Cardiac muscle cell (in vitro differentiated cells and primary cell): ENCODE measurements at places on chromosomes 16 and 17. TPM values are rescaled to one million over a fixed set of nuclear protein-coding genes. Genes with fewer than 3 reads are reported as not detected.
A peak's percentile ranks its signal among the peaks of the same experiment; 100 is the strongest.

DNA sequence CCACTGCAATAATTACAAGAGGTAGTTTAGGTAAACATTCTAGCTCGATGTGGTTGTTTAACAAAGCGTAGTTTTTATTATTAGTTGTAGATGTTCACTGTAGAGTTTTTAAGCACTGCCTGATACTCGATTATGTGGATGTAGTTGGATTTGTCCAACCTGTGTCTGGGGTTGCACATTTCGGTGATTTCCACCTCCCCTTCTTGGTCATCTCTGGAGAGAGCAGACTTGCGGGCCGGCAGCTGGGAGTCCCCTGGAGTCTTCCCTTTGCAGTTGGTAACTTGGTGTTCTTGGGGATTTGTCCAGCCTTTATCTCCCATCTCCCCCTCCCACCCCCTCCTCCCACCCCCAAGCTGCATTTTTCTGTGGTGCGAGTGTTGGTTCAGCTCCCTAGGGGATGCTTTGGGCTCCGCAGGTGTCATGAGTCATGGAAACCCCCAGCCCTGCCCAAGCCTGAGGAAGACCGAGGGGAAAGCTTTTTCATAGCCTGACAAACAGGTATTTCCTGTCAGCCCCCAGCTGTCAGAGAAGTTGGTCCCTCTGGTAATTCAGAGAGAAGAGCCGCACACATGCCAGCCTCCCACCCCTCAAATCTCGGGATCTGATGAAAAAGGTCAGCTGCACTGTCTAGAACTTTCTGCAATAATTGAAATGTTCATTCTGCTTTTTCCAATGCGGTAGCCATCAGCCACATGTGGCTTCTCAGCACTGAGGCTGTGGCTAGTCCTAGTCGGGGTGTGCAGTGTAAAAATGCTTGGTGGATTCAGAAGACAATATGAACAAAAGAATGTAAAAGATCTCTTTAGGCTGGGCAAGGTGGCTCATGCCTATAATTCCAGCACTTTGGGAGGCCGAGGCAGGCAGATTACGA is 50.3 kb downstream of the KSR1 start:
- H3K36me3 ChIP-seq = no peaks in the 10 kb centered on the region
- peak; percentile 21 for DNase-seq
- no peaks in the 10 kb centered on the region for H3K27me3 ChIP-seq
- H3K4me1 ChIP-seq = no peaks in the 10 kb centered on the region
- H3K4me3 ChIP-seq = no peak overlapping the region

SLC16A3 gene
- total RNA-seq = 313 and 327 TPM in 2 replicates

DNA sequence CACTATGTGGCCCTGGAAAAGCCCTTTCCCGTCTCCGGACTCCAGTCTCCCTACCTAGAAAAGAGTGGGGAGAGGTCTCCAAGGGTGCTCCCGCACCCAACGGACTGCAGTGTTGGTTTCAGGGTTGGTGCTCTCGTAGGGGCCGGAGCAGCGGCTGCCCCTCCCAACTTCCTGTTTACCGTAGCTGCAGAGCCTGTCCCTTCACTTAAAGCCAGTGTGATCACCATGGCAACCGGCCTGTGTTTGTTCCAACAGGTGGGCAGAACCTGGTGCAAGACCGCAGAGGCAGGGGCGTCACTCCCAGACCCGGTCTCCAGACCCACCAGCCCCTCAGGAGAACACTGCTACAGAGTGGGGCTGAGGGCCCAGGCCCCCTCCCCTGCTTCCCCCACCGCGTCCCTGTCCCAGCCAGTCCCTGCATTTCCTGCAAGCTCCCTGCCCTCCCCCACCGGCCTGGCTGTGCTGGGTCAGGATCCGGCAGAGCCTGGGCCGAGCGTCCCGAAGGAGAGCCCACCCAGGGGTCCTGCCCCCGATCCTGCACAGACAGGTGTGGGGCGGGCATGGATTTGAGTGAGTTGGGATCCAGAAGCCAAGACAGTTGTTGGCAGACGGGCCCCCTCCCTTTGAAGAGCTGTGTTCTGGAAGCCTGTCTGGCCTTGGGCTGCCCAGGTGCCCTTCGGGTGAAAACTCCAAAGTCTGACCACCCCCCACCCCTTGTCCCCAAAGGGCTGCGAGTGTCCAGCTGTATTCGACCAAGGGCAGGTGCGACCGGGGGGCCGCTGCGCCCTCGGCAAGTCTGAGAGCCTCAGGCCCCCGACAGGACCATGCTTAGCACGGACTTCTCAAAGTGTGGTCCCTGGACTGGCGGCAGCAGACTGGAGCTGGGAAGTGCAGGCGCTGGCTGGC is 1.5 kb upstream of the BAIAP3 start:
- H3K27ac ChIP-seq = no peak overlapping the region
- no peak for DNase-seq
- no peak overlapping the region for H3K4me3 ChIP-seq
- peaks cover 66% of the 10 kb centered on the region for H3K27me3 ChIP-seq
- H3K4me1 ChIP-seq = no peaks in the 10 kb centered on the region
- no peaks in the 10 kb centered on the region for H3K36me3 ChIP-seq

MGAT5B gene
- 0.48 and 0.81 TPM in 2 replicates for total RNA-seq

GRCh38 chr17:81238490-81238814 is 403 bp downstream of the TEPSIN start:
- H3K4me1 ChIP-seq = peaks cover 16% of the 10 kb centered on the region
- no peaks in the 10 kb centered on the region for H3K36me3 ChIP-seq
- H3K4me3 ChIP-seq = peak overlapping the region; percentile 85
- DNase-seq = no peak

- H3K4me3 ChIP-seq = no peak overlapping the region
- H3K4me1 ChIP-seq = peaks cover 12% of the 10 kb centered on the region
- DNase-seq = no peak
- no peaks in the 10 kb centered on the region for H3K36me3 ChIP-seq
Measured at GRCh38 chr16:87960852-87961251, 9.6 kb downstream of the BANP start.
